B cell (primary cell): ENCODE measurements at places on chromosomes 5 and 9. TPM values are rescaled to one million over a fixed set of nuclear protein-coding genes. Genes with fewer than 3 reads are reported as not detected.

TMED7 gene
- 40.3 and 40.4 TPM in 2 replicates for total RNA-seq

DNA sequence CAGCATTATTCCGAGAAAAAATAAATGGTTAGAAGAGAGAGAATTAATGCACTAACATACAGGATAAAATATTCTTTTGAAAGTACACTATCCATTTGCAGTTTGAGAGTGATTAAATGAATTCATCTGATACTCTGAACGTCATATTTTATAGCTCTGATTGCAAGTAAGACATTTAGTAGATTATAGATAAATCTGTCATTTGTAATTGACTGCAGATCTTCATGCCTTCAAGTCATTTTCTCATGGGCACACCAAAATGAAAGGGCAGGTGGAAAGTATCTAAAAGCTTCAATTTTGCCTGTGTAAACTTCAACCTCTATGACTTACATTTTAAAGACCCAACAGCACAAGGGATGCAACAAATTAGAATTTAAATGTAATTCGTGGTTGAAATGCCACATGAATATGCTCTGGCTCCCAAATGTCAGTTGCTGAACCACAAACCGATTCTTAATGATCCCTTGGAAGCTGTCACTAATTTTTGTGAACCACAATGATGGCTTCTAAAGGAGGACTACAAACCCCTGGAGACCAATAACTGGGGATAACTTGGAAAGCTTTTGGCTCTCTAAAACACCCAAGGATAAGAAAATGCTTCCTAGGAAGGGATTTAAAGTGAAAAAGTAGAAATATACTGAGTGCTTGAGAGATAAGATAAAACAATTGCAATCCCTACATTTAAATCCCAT is 3.9 kb downstream of the TYRP1 start:
- DNase-seq, result no peak

WNK2 gene
- total RNA-seq, result not detected in 2 replicates

TPRN gene
- total RNA-seq, result 16.3 and 19.3 TPM in 2 replicates

DNA sequence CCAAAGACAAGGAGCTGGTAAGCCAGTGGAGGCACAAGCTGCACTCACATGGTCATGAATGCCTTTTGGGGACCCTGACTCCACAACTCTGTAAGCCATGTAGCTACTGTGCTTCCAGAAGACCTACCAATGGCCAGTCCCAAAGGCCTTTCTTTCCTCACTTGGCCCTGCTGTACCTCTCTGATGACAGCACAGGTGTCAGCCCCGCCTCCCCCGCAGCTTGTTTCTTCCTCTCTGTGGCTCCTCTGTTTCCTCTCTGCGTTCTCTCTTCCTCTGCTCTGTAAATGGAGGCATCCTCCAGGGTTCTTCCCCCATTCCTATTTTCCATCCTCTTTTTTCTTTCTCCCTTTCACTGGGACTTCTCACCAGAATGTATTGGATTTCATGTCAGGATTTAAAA is 26.7 kb downstream of the SH3TC2 start:
- DNase-seq, result no peak

DNA sequence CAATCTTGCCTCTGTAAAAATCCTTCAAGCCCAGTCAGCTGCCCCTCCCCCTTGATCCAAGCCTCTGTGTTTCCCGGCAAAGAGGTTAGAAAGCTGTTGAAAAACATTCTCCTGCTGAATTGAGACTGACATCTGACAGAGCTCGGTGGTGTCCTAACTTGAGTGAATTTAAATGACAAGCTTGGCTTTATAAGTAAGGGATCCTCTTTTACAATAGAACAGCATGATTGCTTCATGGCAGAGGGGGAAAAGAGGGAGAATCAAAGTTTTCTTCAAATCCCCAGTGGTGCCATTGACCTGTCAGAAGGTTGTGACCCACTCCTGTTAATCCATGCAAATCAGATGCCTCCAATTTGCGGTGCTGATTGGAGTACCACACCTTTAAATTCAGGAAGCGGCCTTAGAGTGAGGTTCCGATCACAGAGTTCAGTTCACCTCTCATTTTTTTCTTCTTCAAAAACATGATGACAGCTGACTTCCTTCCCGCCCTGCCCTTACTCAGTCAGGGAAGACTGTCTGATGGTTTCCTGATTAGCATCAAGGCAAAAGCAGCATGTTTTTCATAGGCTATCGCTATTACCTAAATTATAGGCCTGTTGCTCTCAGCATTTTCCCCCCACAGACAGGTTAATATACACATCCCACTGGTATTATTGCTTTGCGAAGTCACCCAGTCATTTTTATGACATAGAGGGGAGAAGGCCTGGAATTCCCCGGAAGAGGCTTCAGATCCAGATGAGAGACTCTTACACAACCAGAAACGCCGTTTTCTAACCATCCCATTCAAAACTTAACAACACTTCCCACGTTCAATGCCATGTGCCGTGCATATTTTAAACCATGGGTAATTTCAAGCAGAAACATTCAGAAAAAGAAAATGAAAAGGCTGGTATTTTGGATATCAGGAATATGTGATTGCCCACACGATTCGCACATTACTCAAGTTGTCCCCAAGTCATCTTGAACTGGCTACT is 141.4 kb downstream of the EBF1 start:
- peak; percentile 82 for DNase-seq

GRCh38 chr9:92954049-92954861 is 6.9 kb downstream of the FGD3 start:
- DNase-seq, result peak; percentile 37

DNA sequence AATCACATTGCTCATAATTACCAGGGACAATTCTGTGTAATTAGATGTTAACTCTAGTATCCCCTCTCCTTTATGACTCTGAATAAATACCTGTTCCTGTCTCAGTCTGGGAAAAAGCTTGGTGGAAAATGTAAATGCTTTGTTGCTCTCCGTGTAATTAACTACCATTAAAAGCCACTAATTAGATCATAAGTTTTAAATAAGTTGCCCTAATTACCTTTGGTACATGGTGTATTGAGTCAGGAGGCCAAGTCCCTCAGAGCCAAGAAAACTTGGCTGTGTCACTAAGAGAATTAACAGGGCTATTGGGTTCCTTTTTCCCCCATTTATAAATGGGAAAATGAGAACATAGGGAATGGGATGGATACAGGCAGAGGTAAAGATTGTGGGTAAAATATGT is 617.6 kb downstream of the TLR4 start:
- DNase-seq, result no peak

GRCh38 chr5:162107591-162107990 is 40.0 kb downstream of the GABRG2 start:
- DNase-seq, result no peak

LCN2 gene
- total RNA-seq, result not detected in 2 replicates

DNA sequence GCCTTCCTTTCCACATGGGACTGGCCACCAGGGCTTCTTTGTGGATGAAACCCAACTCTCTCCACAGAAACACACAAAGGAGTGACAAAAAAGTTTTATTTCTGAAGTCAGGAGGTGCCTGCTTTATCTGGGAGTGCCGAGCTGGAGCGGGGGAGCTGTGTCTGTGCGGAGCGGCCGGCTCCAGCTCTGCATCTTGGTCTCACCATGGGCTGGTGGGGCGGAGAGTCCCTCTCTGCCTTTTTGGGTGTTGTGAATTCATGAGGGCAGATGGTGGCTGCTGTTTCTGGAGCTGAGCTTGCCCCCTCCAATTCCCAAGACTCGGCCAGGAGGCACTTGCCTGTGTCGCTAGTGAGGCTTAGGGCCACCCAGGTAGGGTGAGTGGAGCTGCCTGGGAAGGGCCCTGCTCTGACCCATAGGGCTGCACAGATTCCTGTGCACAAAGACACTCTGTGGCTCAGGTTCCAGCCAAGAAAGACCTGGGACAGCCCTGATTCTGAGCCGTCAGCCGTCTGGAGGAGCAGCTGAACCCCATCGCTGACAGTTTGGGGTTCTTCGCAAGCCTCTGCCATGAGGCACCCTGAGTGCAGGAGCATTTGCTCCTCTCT is 1.4 kb downstream of the DBH start:
- no peak for DNase-seq

- no peak for DNase-seq
Observed at GRCh38 chr5:77798456-77798855, 22.3 kb upstream of the TBCA start.

ZNF300 gene
- total RNA-seq, result 8.1 and 8.7 TPM in 2 replicates

GRCh38 chr5:167657016-167657415 is 634.4 kb upstream of the WWC1 start:
- DNase-seq, result no peak

GRCh38 chr5:173920866-173921555 is 32.9 kb downstream of the CPEB4 start:
- DNase-seq, result no peak

GRCh38 chr5:5619546-5619945 is 197.1 kb downstream of the ICE1 start:
- no peak for DNase-seq

DNA sequence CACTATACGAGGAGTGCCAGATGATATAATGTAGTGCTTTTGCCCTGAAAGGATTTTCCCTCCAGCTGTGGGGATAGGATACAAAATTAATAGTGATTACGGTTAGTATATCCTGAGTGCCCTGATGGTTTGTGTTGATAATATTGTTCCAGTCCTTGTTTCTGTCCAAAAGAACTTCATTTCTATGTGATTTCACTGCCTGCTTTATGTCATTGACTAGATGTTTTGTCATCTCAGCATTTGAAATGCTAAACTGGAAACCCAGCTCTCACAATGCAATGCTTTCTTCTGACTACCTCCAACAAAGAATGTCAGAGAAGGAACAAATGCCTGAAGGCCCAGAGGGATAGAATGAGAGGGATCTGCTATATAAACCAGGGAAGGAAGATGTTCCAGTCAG is 177.8 kb downstream of the NIPBL start:
- no peak for DNase-seq

- DNase-seq, result no peak
Observed at GRCh38 chr5:157821822-157822622, 36.9 kb downstream of the CLINT1 start.

DNA sequence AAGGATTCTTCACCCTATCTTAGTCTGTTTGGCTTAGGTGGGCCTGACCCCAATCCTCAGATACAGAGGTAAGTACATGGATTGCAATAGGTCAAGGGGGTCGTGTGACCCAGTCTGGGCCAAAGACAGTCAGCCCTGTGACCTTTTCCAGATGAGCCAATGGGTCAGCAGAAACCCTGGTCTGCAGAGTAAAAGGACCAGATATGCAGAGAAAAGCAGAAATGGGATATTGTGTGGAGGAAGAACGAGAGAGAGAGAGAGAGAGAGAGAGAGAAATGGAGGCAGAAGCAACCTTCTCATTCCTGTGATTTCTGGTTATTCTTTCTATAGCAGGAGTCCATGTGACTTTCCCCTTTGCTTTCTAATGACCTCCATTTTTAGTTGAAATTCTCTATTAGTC is 40.4 kb upstream of the CRB2 start:
- DNase-seq, result no peak

- no peak for DNase-seq
Observed at GRCh38 chr5:140570058-140570457, 5.4 kb downstream of the SLC35A4 start.

OSTF1 gene
- total RNA-seq, result 57.8 and 62.0 TPM in 2 replicates

- DNase-seq, result no peak
Observed at GRCh38 chr5:8317335-8317734, 448.4 kb downstream of the MTRR start.

PTPRD gene
- total RNA-seq, result not detected in 2 replicates

- DNase-seq, result no peak
Observed at GRCh38 chr9:69689991-69690538, 17.9 kb upstream of the APBA1 start.

IL3 gene
- total RNA-seq, result not detected in 2 replicates

SPAAR gene
- total RNA-seq, result not detected in 2 replicates

GRCh38 chr5:28862860-28863196 is 1824.4 kb upstream of the CDH9 start:
- no peak for DNase-seq

GRCh38 chr5:111153945-111154344 is 61.8 kb downstream of the WDR36 start:
- DNase-seq, result no peak

PCDHA5 gene
- total RNA-seq, result not detected in 2 replicates

ARSB gene
- total RNA-seq, result 9.8 and 10.2 TPM in 2 replicates

- peak; percentile 86 for DNase-seq
Observed at GRCh38 chr5:96896806-96897205, 20.5 kb downstream of the ERAP2 start.
